Activated CD4-positive, alpha-beta T cell treated with anti-CD3 and anti-CD28 coated beads, Interleukin-2, amount 10 ng/mL, durations not matched to agents 7 days and 5 days (primary cell): ENCODE measurements at places on chromosomes 1 and 21. TPM values are rescaled to one million over a fixed set of nuclear protein-coding genes. Genes with fewer than 3 reads are reported as not detected.

- H3K27me3 ChIP-seq = peaks cover 5% of the 10 kb centered on the region
- no peaks in the 10 kb centered on the region for H3K4me1 ChIP-seq
- H3K4me3 ChIP-seq = no peak overlapping the region
- DNase-seq = no peak
Measured at GRCh38 chr1:47650205-47650604, 212.4 kb downstream of the FOXD2 start.

DNA sequence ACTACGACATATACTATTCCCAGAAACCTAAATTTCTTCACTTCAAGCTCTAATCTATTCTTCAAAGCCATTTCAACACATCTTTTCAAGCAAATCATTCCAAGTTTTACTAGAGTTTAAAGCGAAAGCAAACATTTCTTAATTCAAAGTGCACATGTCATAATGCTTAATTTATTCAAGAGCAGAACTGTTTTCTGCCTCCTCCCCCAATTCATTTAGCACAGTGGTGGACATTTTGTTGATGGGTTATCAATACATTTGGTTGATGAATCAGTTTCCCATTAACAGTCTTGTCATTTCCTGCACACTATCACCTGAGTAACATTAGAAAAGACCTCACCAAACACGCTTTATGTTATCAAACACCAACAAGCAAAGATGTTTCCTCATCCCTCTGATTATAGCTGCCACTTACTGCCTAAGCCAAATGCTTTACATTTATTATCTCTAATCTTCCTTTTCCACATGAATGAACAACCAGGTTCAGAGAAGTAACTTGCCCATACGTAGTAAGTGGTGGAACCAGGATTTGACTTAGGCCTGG lies 2.0 kb downstream of the SRSF4 start:
- peak overlapping the region; percentile 97 for H3K27ac ChIP-seq
- H3K36me3 ChIP-seq = peaks cover 37% of the 10 kb centered on the region
- peak overlapping the region; percentile 96 for H3K4me3 ChIP-seq
- no peak for DNase-seq
- no peaks in the 10 kb centered on the region for H3K27me3 ChIP-seq

GRCh38 chr1:77506771-77507170 lies 175.7 kb downstream of the ZZZ3 start:
- H3K27ac ChIP-seq = no peak overlapping the region
- peaks cover 4% of the 10 kb centered on the region for H3K4me1 ChIP-seq
- no peak for DNase-seq
- peaks cover 2% of the 10 kb centered on the region for H3K36me3 ChIP-seq
- no peak overlapping the region for H3K4me3 ChIP-seq

DNA sequence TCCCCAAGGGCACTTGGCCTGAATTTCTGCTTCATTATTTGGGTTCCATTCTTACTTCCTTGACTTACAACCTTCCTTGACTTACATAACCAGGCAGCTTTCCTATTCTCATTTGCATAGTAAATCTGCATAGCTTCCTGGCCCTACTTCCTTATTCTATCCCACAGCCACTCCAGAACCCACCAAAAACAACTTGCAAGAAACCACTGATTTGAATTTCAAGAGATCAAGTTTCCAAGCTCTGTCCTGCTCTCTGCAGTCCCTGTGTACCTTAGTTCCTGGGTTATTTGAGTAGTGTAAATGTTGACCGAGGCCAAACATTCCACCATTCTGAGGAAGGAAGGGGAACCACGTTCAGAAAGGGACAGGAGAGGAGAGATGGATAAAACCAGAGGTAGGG lies 603.3 kb downstream of the PTPRC start:
- H3K27ac ChIP-seq = no peak overlapping the region
- H3K4me1 ChIP-seq = peaks cover 16% of the 10 kb centered on the region
- DNase-seq = no peak
- peaks cover 9% of the 10 kb centered on the region for H3K27me3 ChIP-seq
- H3K4me3 ChIP-seq = no peak overlapping the region

DNA sequence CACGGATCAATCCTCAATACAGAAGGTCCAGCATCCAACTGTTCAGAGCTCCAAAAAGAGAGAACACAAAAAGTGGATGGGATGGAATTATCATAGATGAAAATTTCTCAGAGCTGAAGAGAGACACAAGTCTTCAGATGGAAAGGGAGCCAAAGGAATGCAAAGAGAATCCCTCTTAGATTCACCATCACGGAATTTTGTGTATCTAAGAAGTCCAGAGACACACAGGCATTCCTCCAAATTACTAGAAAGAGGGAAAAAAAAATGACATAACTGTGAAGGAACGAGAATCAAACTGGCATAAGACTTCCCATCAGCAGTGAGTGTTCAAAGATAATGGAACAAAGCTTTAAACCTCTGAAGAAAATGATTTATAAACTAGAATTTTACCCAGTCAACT lies 101.2 kb downstream of the ZSCAN20 start:
- H3K36me3 ChIP-seq = no peaks in the 10 kb centered on the region
- H3K4me3 ChIP-seq = no peak overlapping the region
- peaks cover 17% of the 10 kb centered on the region for H3K27me3 ChIP-seq
- no peak for DNase-seq
- no peaks in the 10 kb centered on the region for H3K4me1 ChIP-seq
- H3K27ac ChIP-seq = no peak overlapping the region

DNA sequence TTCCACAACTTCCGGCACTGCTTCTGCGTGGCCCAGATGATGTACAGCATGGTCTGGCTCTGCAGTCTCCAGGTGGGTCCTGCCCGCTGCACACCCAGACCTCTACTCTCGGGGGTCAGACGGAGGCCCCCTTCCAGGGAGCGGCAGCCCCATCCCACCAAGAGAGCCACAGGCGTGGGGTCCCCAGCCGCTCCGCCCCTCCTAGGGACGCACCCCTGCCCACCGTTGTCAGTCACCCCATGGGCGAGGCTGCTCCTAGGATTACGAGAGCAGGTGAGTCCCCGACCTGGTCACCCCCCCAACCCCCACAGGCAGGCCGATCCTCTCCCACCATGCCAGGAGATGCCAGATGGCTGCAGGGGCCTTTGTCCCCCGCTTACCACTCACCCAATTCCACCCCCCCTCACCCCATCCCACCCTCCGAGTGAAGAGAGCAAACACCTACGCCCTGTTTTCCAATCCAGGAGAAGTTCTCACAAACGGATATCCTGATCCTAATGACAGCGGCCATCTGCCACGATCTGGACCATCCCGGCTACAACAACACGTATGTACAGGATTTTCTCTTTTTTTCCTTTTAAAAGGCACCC lies 107.0 kb downstream of the PDE9A start:
- H3K4me1 ChIP-seq = no peaks in the 10 kb centered on the region
- H3K27me3 ChIP-seq = no peaks in the 10 kb centered on the region
- no peak overlapping the region for H3K27ac ChIP-seq
- no peak for DNase-seq
- H3K4me3 ChIP-seq = no peak overlapping the region

GRCh38 chr1:34829250-34829649 lies 30.3 kb downstream of the SMIM12 start:
- no peak overlapping the region for H3K27ac ChIP-seq
- H3K27me3 ChIP-seq = no peaks in the 10 kb centered on the region
- H3K36me3 ChIP-seq = no peaks in the 10 kb centered on the region
- no peaks in the 10 kb centered on the region for H3K4me1 ChIP-seq
- H3K4me3 ChIP-seq = no peak overlapping the region
- no peak for DNase-seq

GRCh38 chr1:214117780-214118179 lies 130.0 kb downstream of the PROX1 start:
- no peak overlapping the region for H3K27ac ChIP-seq
- no peaks in the 10 kb centered on the region for H3K36me3 ChIP-seq
- H3K4me3 ChIP-seq = no peak overlapping the region
- no peaks in the 10 kb centered on the region for H3K27me3 ChIP-seq

GRCh38 chr1:6854166-6854565 lies 68.9 kb downstream of the CAMTA1 start:
- no peaks in the 10 kb centered on the region for H3K4me1 ChIP-seq
- H3K4me3 ChIP-seq = no peak overlapping the region

- peaks cover 14% of the 10 kb centered on the region for H3K4me1 ChIP-seq
- H3K4me3 ChIP-seq = no peak overlapping the region
- no peaks in the 10 kb centered on the region for H3K36me3 ChIP-seq
Measured at GRCh38 chr1:247335882-247336281, 4.2 kb upstream of the ZNF496 start.

- H3K36me3 ChIP-seq = no peaks in the 10 kb centered on the region
- H3K4me3 ChIP-seq = no peak overlapping the region
- DNase-seq = no peak
- no peaks in the 10 kb centered on the region for H3K27me3 ChIP-seq
Measured at GRCh38 chr1:187853505-187853904, 1024.8 kb downstream of the PLA2G4A start.

- H3K27ac ChIP-seq = no peak overlapping the region
- no peak for DNase-seq
- no peak overlapping the region for H3K4me3 ChIP-seq
- peaks cover 18% of the 10 kb centered on the region for H3K4me1 ChIP-seq
Measured at GRCh38 chr1:228891272-228892034, 156.2 kb downstream of the RHOU start.

- H3K27me3 ChIP-seq = no peaks in the 10 kb centered on the region
- no peak for DNase-seq
- no peak overlapping the region for H3K4me3 ChIP-seq
- peak overlapping the region; percentile 58 for H3K27ac ChIP-seq
Measured at GRCh38 chr1:32773764-32774463, 43.2 kb downstream of the YARS1 start.

DNA sequence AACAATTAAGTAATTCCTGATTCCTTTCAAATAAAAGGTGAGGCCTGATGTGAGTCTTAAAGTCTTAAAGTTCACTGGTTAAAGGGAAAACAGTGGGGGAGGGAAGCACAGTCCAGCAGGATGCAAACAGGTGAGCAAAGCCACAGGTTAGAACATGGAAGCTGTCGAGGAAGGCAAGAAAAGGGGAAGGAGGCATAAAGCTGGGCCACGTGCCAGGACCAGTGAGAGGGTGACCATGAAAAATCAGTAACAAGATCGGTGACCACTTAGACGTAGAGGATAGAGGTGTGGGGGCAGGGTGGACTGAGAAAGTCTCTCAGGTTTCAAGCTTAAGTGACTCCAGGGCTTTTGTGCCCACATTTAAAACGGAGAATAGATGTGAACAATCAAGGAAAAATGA lies 231.3 kb downstream of the SETD4 start:
- no peak overlapping the region for H3K27ac ChIP-seq
- H3K4me3 ChIP-seq = no peak overlapping the region
- no peak for DNase-seq

GRCh38 chr1:67883069-67883468 lies 49.8 kb upstream of the GNG12 start:
- H3K27me3 ChIP-seq = peaks cover 3% of the 10 kb centered on the region
- DNase-seq = no peak
- no peak overlapping the region for H3K27ac ChIP-seq
- no peaks in the 10 kb centered on the region for H3K36me3 ChIP-seq

DNA sequence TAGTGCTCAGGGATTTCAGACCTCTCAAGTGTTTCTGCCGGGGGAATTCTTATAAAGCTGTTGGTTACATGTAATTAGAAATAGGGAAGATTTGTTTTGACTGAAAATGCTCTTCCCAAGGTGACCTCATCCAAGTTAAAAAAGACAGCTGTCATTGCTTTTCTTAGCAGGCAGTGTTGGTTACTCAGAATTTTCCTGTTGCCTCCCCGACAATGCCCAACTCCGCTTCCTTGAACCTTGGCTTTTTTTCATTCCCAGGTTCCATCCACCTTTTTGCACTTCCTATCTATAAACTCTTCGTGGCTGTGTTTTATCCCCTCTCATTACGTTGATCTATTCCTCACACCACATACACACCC lies 825 bp upstream of the DPH5 start:
- DNase-seq = no peak
- peak overlapping the region; percentile 89 for H3K27ac ChIP-seq
- H3K27me3 ChIP-seq = no peaks in the 10 kb centered on the region
- peak overlapping the region; percentile 90 for H3K4me3 ChIP-seq
- peaks cover 68% of the 10 kb centered on the region for H3K4me1 ChIP-seq
- peaks cover 61% of the 10 kb centered on the region for H3K36me3 ChIP-seq

DNA sequence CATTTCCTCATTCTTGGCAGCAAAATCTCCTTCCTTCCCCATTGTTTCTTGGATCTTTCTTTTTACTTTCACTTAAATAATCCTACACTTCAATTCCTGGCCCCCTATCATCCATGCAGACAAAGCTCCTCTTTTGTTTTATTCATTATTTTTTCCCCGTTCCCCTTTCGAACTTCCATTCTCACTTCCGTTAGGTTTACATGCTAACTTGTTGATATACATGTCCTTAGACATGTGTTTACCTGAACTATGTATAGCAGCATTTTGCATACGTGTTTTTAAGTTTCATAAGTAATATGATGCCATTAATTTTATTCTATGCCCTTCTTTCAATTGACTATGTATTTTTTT lies 67.0 kb upstream of the LYST start:
- H3K4me3 ChIP-seq = no peak overlapping the region
- DNase-seq = no peak
- no peak overlapping the region for H3K27ac ChIP-seq
- peaks cover 4% of the 10 kb centered on the region for H3K27me3 ChIP-seq

GRCh38 chr1:151406176-151406575 lies 6.8 kb downstream of the PSMB4 start:
- no peak overlapping the region for H3K4me3 ChIP-seq
- DNase-seq = no peak
- H3K36me3 ChIP-seq = peaks cover 71% of the 10 kb centered on the region

DNA sequence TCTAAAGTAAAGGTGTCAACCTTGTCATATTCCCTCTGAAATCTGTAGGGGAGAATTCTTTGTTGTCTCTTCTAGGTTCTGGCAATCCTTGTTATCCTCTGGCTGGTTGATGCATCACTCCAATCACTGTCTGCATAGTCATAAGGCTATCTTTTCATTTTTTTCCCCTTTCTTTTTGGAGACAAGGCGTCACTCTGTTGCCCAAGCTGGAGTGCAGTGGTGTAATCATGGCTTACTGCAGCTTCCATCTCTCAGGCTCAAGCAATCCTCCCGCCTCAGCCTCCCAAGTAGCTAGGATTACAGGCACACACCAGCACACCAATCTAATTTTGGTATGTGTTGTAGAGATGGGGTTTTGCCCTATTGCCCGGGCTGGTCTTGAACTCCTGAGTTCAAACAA lies 12.9 kb downstream of the DPYD start:
- H3K4me1 ChIP-seq = peaks cover 23% of the 10 kb centered on the region
- no peak overlapping the region for H3K27ac ChIP-seq
- no peaks in the 10 kb centered on the region for H3K27me3 ChIP-seq
- no peak overlapping the region for H3K4me3 ChIP-seq

GRCh38 chr1:8370046-8370881 lies 52.4 kb downstream of the SLC45A1 start:
- H3K36me3 ChIP-seq = peaks cover 14% of the 10 kb centered on the region
- DNase-seq = no peak
- H3K4me3 ChIP-seq = no peak overlapping the region
- H3K27me3 ChIP-seq = no peaks in the 10 kb centered on the region

GRCh38 chr1:246923482-246923881 lies 8.3 kb downstream of the AHCTF1 start:
- no peak overlapping the region for H3K27ac ChIP-seq
- no peak for DNase-seq
- peaks cover 17% of the 10 kb centered on the region for H3K4me1 ChIP-seq
- peaks cover 44% of the 10 kb centered on the region for H3K36me3 ChIP-seq
- H3K4me3 ChIP-seq = no peak overlapping the region

- peaks cover 8% of the 10 kb centered on the region for H3K36me3 ChIP-seq
- peaks cover 11% of the 10 kb centered on the region for H3K4me1 ChIP-seq
- no peak overlapping the region for H3K4me3 ChIP-seq
Measured at GRCh38 chr21:25494804-25495203, 112.5 kb downstream of the MRPL39 start.

HTR6 gene
- total RNA-seq = not detected

S100A12 gene
- total RNA-seq = not detected

EDN2 gene
- total RNA-seq = not detected

LRRC71 gene
- total RNA-seq = not detected

CACNA1E gene
- total RNA-seq = not detected

RXFP4 gene
- not detected for total RNA-seq
